ENCODE measurements at places on chromosomes 11 and 22.

GRCh38 chr11:121581607-121582006 is 128.8 kb upstream of the SORL1-AS1 start:
- no peak for DNase-seq

DNA sequence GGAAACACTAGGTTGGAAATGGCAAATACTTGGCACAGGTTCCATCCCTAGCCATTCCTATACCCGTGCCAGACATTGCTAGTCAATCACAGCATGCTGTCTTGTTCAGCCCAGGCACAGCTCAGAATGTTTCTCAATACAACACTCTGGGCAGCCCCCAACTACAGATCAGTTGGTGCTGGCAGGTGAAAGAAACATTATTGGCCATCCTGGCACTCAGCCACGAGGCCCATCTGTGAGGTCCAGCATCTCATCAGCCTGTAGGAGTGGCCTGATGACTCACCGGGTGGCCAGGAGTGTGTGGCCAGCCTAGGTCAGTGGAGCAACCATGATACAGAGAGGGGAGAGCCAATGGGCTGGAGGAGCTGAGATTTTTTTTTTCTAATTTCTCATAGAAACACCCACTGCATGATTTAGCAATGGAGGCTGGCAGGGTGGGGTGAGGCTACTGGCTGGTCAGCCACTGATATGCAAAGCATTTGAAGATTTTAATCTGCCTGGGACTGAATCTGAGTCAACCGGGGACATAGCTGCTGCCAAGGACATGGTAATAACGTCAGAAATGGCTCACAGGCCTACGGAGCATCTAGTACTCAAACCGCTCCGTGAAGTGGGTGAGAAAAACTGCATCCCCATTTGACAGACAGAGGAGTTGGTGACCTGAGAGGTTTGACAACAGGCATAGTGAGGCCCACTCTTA is 5.4 kb downstream of the MYO18B start:
- DNase-seq: no peak

GRCh38 chr22:48551716-48552268 is 1275.9 kb downstream of the BRD1 start:
- no peak for DNase-seq

DNA sequence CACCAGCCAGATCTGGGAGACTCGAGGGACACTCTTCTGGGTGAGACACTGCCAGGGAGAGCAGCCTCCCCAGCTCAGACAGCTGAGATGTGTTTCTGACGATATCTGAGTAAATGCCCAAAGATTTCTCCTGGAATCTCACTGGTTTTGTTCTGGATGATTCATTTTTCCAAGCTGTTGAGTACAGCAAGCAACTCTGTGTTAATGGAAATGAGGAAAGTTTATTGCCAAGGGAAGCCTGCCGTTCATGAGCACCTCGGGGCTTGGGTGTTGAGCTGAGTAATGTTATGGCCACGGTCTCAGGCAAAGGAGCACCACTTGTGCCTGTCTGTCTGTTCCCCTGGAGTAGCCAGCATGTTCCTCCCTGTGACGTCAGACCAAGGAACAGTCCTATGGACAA is 1132.4 kb downstream of the BRD1 start:
- DNase-seq: no peak

- no peak for DNase-seq
Measured at GRCh38 chr11:70567680-70568034, 169.3 kb downstream of the CTTN start.

DNA sequence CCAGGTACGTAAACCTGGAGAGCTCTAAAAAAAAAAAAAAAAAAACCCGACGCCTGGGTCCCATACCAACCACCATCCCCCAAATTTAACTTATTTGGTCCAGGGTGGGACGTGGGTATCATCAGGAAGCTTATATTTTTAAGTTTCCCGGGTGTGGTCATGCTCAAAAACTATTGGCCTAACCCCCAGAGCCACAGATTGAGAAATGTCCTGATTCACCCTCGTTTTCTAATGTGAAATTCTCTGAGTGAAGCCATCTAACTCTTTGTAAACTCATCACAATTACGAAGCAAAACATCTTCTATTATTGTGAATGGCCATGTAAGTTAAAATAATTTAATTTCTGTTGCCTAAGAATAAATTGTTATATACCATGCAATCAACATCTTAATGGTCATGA is 29.6 kb downstream of the PAK1 start:
- DNase-seq: no peak

GRCh38 chr11:43894546-43894945 is 13.9 kb downstream of the ALKBH3 start:
- no peak for DNase-seq
